ENCODE measurements at places on chromosomes 7 and 10.
A peak's percentile ranks its signal among the peaks of the same experiment; 100 is the strongest.

GRCh38 chr7:24894429-24895221, 85.4 kb downstream of the OSBPL3 start:
- DNase-seq, result no peak

GRCh38 chr7:102432442-102433218, 745 bp upstream of the ORAI2 start:
- DNase-seq, result peak; percentile 29

DNA sequence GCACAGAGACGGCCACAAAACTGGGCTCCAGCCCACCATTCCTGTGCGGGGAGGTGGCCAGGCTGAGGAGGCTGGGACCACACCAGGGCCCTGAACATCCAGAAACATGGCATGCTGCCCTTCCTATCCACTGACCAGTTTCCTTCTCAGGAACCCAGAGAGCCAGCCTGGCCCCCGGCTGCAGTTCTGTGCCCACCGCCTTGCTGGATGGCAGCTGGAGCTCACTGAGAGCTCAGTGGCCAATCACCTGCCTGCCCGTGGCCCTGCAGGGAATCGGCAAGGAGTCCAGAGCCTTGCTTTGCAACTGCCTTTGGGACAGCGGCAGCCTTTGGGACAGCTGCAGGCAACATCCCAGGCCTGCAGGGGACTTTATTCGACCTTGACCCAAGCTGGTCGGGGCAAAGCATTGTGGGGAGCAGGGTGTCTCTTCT, 30.4 kb downstream of the STK32C start:
- DNase-seq, result no peak

DNA sequence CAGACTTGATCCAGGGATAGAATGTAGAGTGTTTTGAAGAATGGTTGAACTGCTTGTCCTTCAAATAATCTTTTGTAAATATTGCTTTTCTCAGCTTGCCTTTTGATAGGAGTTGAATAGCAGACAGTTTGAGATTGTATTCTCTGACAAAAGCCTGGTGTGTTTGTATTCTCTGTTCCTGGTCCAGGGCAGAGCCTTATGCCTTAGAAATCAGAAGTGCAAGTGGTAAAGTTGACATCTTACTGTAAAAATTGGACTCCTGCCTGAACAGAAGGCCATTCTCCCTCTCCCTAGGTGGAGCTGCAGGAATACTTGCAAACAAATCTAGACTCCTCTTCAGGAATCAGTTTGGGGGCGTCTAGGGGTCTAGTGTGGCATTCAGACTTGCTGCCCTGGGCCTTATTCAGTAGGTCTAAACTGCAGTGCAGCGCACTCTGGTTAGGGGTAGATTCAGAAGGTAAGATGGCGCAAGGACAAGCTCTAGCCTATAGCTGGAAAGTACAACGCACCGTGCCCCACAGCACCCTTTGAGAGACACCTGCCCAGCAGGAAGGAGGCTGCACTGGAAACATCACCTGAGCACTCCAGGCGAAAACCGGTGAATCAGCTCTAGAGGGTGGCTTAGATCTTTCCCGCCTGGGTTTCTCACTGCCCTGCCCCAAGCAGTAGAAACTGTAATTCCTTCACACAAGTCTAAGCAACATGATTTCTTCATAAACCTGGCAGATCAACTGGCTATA, 608.5 kb upstream of the GALNT17 start:
- DNase-seq, result no peak
